T-helper 2 cell (primary cell): ENCODE measurements at places on chromosomes 5 and 9.

DNA sequence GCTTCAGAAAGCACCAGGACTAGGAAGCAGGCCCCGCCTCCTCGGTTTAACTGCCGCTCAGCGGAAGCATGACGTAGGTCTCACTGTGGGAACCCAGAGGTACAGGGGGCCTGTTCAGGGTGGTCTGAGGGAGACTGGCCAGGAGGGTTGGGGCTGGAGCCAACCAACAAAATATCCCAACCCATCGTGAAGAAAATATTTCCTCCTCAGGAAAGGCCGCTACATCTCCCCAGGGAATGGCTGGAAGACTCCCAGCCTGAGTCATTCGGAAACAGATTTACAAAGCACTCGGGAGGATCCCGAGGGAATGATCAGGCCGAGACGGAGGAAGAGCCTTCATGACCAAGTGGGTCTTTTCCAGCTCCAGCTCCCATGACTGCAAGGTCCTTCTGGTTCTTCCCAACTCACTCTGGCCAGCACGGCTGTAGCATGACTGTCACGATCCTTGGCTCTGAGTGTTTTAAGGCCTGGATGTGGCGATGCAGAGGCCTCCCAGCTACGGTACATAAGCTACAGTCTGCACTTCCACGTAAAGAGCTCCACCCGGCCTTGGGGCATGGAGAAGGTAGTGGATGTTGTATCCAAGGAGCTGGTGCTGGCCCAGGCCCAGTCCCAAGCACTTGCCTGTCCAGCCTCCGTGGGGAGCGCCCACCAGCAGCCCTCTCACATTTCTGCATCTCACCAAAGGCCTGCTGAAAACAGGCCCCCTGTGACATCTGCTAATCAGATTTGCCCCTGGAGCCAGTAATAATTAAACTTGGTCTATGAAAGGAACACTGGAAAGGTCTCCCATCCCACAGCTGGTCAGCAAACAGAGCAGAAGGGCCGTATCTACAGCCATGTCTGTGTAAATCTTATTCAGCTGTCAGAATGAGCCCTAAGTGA lies 100.6 kb downstream of the LHFPL2 start:
- no peak for DNase-seq

DNA sequence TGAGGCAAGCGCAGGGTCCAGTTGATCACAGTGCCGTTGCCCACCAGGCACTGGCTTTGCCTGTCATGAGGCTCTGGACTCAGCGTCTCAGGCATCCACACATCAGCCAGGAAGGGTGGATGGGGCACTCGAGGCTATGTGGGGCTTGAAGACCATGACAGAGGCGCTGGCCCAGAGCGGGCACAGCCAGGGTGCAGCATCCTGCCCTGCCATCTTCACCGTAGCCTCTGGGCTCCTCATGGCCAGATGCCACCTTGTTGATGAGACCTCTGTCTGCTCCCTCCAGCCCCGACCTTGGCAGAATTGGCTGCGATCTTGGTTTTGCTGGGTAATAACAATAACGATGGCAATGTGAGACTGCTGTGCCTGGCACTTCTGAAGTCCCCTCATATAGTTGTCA lies 404.2 kb upstream of the IRX2 start:
- no peak for DNase-seq

- no peak for DNase-seq
These were observed 132.2 kb downstream of the CDC42SE2 start for GRCh38 chr5:131396015-131396414.

DNA sequence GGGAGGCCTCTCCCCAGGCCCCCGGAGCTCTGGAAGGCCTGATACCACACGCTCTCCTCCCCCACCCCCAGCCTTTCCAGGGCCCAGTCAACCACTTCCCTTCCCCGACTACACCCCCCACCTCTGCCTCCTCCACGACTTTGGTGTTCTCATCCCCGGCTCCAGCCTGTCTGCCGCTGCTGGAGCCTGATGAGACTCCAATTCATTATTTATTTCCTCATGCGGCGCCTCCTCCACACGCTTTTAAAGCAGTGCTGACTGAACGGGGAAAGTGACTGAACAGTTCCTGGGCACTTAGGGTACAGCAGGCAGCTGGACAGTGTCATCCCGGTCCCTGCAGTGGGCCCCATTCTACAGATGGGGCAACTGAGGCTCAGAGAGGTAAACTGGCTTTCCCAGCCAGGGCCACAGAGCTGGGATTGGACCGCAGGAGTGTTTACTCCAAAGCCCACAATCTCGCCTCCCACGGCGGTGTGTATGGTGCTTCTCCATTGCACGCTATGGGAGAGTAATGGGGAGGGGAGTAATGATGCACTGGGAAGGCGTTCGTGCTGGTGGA lies 15.9 kb upstream of the RPL26L1 start:
- no peak for DNase-seq

- DNase-seq = no peak
These were observed 37.7 kb downstream of the IPO11 start for GRCh38 chr5:62450259-62450658.

DNA sequence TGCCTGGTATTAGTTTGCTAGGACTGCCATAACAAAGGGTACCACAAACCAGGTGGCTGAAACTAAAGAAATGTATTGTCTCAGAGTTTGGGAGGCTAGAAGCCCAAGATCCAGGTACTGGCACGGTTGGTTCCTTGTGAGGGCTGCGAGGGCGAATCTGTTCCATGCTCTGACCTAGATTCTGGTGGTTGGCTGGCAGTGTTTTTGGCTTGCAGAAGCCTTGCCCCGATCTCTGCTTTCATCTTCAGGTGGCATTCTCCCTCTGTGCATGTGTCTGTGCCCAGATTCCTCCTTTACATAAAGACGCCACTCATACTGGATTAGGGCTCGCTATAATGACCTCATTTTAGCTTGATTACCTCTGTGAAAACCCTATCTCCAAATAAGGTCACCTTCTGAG lies 36.7 kb downstream of the RAI14 start:
- DNase-seq = no peak
